ENCODE measurements at places on chromosomes 13 and 19.

DNA sequence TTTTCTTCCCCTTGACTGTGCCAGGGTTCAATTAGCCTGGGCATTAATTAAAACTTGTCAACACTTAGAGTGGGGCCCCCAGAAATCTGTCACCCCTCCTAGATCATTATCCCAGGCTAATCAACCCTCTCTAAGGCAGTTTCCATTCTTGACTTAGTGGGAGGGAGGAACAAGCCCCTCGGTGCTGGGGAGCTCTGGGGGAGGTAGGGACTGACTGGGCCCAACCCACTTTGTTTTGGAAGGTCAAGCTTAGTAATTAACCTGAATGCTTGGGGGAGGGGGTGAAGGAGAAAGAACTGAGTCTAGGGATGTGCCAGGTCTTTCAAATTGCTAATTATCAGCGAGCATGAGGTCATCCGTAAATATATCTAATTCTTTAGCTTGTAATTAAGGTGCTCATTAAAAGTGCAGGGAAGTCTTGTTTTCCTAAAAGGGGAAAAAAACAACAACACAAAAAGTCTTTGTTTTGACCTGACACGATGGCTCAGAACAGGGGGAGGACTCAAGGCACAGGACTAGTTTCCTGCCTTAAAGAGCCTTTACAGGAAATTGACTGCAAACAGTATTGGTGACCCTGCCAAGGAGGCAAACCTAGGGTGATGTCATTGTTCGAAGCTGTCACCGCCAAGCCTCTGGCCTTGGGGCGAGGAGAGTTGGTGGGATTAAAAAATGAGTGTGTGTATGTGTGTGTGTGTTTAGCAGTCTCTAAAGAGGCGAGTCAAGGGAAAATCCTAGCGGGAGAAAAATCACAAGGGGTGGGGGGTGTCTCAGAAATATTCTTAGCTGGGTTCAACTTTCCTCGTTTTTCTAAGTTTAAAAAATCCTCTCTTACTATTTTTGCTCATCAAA is 19.4 kb downstream of the ACTN4 start:
- DNase-seq: no peak

DNA sequence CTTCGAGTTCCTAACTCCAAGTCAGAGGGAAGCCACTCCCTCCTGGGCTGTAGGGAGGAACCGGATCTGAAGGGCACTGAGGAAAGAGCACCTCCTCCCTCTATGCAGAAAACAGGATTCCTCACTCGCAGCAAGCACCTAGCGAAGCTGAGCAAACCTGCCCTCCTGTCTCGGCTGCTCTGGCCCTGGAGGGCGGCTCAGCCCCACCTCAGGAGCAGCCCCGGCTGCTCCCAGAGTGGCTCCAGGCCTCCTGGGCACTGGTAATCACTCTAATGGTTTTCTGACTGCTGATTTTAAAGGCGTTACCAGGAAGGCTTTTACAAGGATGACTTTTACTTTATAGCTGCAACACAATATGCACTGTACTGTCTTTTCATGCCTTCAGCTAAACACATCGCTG is 312.5 kb downstream of the TEX29 start:
- DNase-seq: no peak

DNA sequence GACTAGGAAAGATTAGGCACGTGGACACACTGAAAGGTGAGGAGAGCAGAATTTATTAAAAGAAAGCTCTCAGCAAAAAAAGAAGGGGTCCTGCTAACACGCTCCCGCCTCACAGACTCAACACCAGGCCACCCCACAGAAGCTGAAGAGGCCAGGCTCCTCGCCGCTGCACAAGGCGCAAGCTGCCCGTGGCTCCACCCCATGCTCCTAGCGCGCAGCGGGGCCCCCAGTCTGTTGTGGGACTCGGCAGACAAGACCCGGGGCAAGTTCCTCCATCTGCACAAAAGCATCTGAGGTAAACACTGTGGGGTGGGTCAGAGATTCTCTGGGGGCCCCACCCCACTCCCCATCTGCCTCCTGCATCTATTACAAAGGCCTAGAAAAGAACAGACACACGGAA is 1462.4 kb downstream of the EFNB2 start:
- no peak for DNase-seq

DNA sequence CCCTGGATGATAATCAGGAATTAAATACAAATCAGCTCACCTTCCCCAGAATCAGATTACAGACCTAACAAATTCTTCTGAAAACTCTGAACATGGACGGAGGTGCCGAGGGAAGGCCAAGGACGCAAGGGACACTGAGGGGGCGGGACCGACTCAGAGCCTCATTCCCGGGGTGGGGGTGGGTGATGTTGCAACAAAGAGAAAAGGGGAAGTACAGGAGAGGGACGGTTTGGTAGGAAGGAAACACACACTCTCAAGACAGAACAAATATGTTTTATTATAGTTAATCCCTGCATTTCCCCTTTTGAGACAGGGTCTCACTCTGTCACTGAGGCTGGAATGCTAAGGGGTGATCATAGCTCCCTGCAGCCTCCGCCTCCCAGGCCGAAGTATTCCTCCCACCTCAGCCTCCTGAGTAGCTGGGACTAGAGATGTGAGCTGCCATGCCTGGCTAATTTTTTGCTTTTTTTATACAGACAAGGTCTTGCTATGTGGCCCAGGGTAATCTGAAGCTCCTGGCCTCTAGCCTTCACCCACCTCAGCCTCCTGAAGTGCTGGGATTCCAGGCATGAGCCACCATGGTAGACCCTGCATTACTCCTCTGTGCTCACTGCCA is 786 bp upstream of the LILRA2 start:
- DNase-seq: no peak

DNA sequence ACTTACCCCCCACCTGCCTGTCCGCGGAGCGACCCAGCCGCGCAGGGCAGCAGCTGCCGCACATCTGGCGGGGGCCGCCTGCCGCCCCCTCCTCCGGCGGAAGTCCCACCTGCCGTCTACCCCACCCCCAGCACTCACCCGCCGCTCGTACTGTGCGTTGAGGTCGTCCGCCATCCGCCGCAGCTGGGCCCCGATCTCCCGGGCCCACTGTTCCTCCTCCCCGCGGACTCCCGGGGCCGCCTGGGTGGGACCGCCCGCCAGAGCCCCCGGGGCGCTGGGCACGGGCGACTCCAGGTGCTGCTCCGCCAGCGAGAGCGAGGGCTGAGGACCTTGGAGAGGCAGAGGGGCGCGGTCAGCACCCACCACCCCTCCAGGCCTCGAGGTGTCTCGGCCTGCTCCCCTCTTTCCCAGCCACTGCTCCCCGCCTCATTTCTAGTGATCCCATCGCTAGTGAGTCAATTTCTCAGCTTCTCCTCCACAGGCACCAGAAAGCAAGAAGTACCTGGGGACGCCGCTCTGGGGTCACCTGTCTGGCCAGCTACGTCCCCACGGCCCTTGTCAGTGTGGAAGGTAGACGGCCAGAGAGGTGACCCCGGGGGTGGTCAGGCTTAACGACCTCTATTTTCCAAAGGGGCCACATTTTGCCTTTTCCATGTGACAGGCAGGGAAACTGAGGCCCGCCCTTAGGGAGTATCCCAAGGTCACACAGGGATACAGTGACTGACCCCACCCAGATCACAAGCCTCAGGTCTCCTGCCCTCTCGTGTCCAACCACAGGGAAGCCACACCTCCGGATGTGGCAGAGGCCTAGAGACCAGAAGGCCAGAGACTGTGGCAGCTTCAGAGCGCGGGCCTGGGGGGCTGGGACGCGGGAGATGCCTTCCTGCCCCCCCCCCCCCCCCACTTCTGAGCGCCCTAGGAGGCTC is 4.3 kb downstream of the BBC3 start:
- no peak for DNase-seq

DNA sequence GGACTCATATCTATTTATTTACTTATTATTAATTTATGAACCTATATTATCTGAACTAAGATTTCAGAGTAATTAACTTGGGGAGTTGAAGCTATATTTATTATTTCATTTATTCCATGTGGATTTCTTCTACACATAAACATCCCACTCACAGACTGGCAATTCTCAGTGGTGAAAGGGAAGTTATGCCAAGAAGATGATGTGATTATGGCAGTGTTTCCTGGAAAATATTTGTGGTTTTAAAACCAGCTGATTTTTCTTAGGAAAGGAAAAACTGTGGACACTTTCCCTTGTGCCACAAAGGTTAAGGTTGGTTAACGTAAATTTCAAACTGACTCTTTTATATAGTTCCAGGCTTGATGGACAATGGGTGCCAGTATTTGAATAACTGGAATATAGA is 513.1 kb downstream of the SLITRK6 start:
- DNase-seq: no peak

GRCh38 chr19:55442372-55442961 is 633 bp downstream of the SHISA7 start:
- DNase-seq: no peak

DNA sequence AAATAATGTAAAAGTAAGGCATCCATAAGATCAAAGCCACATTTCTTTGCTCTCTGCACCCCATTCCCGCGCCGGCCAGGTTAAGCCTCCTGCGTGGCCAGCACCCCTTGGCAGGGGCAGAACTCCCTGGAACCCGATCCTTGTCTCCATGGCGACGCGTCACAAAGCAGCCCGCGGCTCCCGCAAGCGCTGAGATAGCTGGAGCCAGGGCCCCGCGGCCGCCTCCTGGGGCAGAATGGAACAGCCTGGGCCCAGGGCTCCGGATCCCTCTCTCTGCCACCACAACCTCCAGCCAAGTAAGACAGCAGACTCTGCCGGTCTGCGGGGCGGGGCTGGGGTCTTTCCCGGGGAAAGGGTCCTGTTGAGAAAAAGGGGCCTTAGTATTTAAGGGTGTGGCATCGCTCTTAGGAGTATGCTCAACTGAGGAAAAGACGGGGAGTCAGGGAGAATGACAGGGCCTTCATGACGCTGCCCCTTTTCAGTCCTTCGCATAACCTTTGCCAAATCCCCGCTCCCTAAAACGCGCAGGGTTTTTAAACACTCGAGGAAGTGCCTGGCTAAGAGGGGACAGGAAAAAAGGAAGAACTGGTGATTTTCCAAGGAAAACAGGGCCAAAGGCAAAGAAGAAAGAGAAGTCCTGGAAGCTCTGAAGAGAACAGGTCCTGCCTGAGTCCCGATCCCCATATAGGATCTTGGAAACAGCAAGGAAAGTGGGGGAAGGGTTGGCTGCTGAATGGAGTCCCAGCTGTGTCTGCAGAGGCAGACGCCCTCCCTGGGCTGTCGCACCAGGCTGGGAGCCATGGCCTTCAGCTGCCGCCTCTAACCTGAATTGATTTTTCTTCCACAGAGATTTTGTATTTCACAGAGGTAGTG is at the start of gene TEX26:
TSS of gene TEX26 (plus strand) at position 176 of the 873 bp plus-strand sequence. CDS start at position 236, 60 bp downstream.
- no peak for DNase-seq

DNA sequence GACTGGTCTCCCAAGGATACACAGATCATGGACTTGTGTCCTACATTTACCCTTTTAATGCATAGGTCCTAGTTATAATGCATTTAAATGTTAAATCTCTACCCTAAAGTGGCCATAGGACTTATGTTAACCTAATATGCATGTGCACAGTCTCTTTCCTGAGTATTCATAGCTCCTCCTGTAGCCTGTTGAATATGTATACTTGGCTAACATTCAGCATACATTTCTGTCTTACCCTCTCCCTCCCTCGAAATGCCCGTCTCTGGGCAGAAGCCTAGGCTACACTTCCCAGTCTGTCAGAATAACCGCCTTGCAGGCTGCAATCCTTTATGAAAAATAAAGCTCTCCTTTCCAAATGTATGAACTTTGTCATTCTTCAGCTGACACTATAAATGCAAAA is 13.9 kb downstream of the ZFP82 start:
- DNase-seq: no peak

DNA sequence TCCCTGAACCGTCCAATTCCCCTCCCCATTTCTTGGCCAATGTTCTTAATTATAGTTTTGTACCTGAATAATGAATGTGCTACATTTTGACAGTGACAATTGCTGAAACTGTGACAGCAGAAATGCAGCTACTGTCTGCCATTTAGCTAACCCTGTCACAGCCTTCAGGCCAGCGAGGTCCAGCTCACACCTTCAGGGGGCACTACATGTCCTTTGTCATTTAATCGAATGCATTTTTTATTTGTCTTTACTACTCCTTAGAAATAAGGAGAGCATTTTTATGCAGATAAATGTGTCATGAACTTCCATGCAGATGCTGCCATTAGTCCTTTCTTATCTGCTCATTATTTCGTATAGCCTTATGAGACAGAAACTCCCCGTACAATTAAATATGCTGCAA is 159.9 kb downstream of the MZT1 start:
- no peak for DNase-seq

GRCh38 chr19:35596366-35596999 is 10.5 kb downstream of the PMIS2 start:
- DNase-seq: no peak

- no peak for DNase-seq
These were observed 13.1 kb downstream of the TSSK6 start for GRCh38 chr19:19502281-19502680.

DNA sequence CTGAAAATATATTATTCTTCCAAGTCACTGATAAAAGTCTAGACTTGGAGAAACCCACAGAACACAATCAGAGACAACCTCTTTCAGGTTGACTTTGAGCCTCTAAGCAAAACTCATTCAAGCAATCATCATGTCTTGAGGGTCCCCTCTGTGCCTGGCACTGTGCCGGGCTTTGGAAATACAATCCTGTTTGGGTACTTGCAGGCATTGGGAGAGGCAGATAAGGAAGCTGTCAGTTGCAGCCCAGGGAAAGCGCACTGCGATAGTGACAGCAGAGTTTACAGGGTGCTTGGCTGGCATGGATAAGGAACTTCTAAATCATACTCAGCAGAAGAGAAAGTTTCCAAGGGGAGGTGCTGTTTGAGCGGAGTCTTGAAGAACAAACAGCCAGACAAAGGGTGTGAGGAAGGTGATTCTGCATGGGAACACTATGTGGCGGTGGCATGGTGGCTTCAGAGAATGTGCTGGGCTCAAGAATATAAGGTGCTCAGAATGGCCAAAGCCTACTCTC is 9.1 kb downstream of the SERP2 start:
- no peak for DNase-seq

DNA sequence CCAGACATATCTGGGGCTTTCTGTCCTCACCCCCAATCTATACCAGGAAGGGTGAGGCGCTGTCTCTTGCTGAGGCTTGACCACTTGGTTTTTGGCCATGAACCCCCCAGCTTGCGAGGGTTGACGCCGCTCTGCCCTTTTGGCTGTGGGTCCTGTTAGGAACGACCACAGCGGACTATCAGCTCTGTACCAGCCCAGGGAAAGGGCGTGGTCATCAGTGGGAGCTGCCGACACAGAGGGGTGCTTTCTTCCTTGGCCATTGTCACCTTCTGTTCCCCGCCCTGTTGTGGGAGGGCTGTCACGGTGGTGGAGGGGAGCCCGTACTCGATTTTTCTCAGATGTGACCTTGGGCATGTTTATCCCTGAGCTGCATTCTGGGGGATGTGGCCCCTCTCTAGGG is 5.7 kb downstream of the DCAF15 start:
- DNase-seq: no peak

DNA sequence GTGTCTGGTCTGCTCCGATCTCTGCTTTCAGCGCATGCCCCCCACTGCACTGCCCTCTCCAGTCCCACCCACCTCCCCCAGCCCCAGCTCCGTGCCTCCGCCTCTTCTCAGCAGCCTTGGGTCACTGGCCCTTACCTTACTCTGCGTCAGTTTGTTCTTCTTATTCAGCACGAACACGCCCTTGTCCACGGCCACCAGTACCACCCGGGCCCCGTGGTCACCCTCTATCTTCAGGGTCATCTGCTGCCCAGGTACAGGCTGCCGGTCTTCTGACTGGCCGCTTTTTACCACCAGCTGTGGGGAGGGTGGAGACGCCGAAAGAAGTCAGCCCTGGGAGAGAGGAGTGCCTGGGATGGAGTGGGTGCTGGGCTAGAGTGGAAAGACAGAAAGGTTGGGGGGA is 10.9 kb downstream of the C3 start:
- no peak for DNase-seq

All from stimulated activated CD4-positive, alpha-beta T cell treated with anti-CD3 and anti-CD28 coated beads, TNF-alpha, amount 100 ng/mL, for 48 hours (primary cell).